ENCODE measurements at places on chromosomes 11 and 22.

DNA sequence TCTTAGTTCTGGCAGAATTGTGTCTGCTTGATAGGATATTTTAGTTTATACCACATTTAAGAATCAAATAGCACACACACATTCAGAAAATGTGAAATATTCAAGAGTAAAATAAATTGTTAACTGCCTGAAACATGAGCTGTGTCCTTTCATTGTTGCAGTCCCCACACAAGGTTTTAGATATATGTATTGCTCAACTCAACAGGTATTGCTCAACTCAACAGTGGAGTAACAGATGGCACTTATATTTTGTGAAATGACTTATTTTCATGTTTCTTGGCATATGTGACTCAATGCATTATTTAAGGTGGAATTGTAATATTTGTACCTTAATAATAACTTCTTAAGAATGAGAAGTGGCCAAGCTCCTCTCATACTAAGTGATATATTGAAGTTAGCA lies 760.3 kb downstream of the CNTN5 start:
- DNase-seq = no peak

DNA sequence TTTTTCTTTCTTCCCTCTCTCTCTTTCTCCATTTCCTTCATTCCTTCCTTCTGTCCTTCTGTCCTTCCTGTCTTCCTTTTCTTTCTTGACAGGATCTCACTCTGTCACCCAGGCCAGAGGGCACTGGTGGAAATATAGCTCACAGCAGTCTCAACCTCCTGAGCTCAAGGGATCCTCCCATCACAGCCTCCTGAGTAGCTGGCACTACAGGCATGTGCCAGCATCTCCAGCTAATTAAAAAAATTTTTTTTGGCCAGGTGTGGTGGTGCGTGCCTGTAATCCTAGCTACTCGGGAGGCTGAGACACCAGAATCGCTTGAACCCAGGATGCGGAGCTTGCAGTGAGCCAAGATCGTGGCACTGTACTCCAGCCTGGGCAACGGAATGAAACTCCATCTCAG lies 4.8 kb upstream of the DUSP8 start:
- no peak for DNase-seq

DNA sequence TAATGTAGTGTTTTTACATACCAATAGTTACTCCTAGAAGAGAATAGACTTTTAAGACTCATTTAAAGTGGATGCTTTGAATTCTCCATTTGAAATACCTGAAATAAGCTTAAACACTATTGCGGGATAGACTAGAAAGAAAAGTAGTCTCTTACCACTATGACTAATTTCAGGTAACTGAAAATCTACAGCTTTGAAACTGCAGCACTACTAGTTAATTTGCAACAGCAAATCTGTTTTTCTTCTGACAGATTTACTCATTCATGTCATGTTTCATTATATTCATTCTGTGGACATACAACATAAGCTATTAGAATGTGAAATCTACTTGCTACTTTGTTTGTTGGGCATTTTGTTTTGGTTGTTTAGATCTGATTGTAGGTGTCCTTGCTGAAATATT lies 153.6 kb downstream of the MAML2 start:
- DNase-seq = no peak

- DNase-seq = no peak
Observed at GRCh38 chr11:94866936-94867795, 99.0 kb downstream of the AMOTL1 start.

DNA sequence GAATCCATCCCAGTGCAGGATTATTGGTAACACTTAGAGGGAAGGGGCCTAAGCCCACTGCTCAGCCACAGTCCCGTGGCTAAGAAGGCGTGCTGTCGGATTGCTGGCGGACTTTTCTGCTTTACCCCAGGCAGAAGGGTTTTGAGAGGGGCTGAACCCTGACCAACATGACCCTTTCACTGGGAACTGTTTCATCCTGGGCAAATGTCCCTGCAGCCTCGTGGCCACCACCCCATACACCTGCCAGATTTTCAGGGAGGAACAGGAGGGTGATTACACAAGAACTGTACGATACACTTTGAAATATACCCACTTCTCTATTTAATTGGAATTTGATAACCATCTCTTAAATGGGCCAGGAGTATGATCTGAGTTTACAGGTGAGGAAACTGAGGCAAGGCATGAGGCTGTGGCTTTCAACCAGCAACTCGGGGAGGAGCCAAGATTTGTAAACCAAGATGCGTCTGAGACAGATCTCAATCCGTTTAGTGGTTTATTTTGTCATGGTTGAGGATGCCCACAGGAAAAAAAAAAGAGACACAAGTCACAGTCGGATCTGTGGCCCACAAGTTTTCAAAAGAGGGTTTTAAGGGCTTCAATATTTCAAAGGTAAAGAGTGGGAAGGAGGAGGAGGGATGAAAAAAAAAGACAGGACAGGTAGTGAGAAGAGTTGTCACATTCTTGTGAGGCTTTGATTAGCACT lies 6.1 kb upstream of the APOL3 start:
- DNase-seq = no peak

- DNase-seq = no peak
Observed at GRCh38 chr22:24878969-24879368, 67.5 kb downstream of the LHFPL7 start.

GRCh38 chr11:16078936-16079335 lies 277.4 kb downstream of the SOX6 start:
- no peak for DNase-seq

- DNase-seq = peak; percentile 81
Observed at GRCh38 chr11:1228921-1229451, 6.1 kb downstream of the MUC5B start.

DNA sequence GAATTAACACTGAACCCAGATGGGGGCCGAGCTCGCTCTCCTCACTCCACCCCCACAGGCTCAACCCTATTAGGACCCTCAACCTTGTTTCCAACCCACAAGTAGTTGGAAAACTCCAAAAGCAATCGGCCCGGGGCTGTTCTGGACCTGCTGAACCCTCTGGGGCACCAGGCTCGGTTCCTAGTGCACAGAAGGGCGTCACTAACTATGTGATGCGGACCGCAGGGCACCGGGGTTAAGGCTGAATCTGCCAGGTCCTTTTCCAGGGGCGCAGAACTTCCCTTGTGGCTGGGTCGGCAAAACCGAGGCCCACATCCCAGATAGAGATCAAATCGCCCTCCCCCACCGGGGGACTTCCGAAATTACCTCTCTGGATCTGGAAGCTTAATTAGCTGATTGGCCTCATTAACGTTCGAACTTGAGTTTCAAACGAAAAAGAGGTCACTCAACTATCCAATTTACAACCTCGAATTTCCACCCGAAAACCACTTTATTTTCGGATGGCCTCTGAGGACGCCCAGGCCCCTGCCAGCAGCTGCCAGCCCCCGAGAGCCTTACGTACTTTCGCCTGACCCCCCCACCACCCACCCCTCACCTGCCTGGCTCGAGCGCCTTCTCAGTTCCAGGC lies 1.7 kb downstream of the SHANK2 start:
- peak; percentile 47 for DNase-seq

- DNase-seq = no peak
Observed at GRCh38 chr11:129214710-129215295, 22.7 kb upstream of the ARHGAP32 start.

- no peak for DNase-seq
Observed at GRCh38 chr11:23778971-23779370, 717.9 kb upstream of the LUZP2 start.

GRCh38 chr11:47914743-47915142 lies 65.6 kb upstream of the PTPRJ start:
- DNase-seq = peak; percentile 26

DNA sequence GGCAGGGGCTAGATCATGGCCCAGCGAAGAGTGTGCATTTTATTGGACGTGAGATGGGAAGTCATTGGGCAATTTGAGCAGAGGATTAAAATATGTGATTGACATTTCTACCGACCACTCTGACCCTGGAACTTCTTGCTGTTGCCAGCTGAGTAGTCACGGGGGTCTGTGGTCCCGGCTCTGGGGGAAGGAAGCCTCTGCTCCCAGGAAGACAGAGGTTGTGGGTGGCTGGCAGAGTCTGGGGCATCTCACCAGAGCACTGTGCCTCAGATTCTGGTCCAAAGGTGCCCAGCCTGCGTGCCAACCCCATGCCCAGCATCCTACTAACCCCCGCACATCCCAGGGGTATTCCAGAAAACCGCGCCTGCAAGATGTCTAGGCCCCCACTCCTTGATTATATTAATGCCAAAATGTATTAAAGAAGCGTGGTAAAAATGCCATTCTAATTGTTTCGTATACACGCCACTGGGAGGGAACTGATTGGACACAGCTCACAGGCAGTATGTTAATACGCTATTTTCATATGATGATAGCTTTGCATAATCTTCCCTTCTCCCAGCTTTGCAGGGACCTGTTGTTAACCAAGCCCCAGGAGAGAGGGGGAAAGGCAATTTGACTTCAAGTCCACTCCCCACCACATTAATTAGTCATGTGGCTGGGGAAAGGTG lies 25.3 kb upstream of the LMO1 start:
- no peak for DNase-seq

DNA sequence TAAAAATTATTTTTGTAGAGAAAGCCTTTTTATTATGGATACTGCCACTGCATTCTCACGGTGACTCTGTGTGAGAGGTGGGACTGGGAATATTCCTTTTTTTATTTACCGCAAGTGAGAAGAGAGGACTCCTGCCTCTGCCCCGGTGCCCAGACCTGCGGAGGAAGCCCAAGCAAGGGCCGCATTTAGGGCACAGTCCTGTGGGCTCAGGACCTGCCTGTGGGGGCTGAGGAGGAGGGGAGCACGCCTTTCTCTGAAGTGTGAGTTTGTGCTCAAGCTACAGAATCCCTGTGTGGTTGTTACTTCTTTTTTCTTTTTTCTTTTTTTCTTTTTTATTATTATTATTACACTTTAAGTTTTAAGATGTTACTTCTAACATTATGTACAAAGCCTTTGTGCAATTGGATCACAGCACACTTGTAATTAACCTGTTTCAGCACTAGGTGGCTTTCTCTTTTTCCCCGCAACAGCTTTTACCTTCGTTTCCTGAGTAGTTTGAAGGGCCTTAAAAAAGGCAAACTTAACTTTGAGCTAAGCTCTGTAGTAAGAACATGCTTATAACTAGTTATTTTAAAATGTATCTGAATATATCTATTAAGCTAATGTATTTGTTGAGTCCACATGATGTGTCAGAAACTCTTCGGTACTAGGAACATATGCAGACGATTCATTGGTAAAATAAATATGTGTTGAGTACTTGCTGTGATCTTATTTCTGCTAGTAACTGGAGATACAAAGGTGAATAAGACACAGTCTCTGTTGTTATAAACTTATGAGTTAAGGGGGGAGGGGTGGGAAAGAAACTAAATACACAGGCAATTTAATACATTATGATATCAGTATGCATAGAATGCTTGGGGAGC lies 18.3 kb downstream of the AMOTL1 start:
- no peak for DNase-seq

DNA sequence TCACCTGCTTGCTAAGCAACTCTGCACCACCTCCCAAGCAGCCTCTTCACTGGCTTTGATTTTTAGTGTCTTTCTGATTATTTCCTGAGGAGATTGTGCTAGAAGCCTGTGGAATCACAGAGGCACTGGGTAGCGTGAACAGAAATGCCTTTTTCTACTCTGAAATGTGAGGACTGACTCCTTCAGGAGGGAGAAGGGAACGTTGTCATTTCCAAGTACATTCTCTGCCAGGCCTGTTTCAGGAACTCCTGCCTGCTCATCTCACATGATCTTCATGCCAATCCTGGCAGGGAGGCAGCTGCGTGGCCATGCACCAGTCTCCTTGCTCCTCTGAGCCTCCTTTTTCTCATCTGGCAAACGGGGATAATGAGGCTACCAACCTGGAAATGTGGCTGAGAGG lies 49.8 kb upstream of the PRDM11 start:
- DNase-seq = no peak

GRCh38 chr11:131190446-131190845 lies 180.0 kb upstream of the NTM start:
- DNase-seq = no peak

DNA sequence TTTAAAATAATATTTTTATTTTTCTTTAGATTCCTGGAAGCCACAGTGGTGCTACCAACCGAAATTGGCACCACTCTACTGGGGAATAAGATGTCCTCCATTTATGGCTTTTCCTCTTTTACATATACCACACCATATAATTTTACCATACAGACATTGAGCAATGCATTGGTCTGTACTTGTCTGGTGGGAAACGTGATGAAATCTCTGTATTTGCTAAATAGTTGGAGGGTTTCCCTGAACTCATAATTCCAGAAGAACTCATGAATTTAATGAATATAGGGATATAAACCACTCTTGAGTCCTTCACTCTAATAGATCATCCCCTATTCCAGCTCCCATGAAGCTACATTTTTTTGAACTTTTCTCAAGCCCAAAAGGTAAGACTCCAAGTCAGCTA lies 28.0 kb upstream of the MMP13 start:
- no peak for DNase-seq

GRCh38 chr11:23021287-23021863 lies 161.1 kb upstream of the CCDC179 start:
- no peak for DNase-seq

- DNase-seq = no peak
Observed at GRCh38 chr11:12679471-12679870, 5.2 kb downstream of the TEAD1 start.

GRCh38 chr11:57474017-57474802 lies 13.9 kb downstream of the RTN4RL2 start:
- DNase-seq = no peak

DNA sequence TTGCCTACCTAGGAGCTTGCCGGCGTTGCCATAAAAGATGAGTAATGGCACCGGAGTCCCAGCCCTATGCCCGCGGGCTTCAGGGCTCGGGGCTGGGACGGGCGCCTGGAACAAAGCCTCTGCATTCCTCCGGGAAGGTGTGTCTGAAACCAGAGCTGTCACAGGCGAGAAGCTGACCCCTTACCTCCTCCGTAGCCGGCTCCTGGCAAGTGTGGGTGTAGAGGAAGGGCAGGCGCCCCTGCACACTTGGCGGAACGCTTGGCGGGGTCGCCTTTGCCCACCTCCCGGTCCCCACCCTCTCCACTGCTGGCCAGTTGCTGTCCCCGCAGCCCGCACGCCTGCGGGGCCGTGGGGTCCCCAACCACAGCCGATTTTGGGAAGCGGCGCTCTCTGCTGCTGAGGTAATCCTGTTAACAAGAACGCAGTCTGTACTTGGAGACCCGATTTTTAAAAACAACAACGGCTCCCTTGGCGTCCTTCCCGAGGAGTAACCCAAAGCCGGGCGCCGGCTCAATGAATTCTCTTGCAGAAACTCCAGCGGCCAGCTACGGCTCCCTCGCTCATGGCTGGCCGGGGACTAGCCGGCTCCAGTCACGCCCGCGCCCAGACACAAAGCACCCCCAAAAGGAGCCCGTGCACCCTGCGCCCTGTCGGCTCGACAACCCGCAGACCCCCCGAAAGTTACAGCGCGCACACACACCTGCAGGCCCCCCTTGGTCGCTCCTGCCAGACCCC lies 89.2 kb downstream of the PLEKHA7 start:
- DNase-seq = no peak

- no peak for DNase-seq
Observed at GRCh38 chr11:113018913-113019312, 57.7 kb downstream of the NCAM1 start.

Data from mesenteric fat pad (tissue), 1 donor.